A673 (cell line): ENCODE measurements at places on chromosomes 5 and 9. TPM values are rescaled to one million over a fixed set of nuclear protein-coding genes. Genes with fewer than 3 reads are reported as not detected.

RAD50 gene
- total RNA-seq: 43.6 and 45.2 TPM in 2 replicates

PCDHB6 gene
- 7.3 and 9.1 TPM in 2 replicates for total RNA-seq

CCDC180 gene
- total RNA-seq: 0.34 and 0.66 TPM in 2 replicates

CEL gene
- 2.8 and 3.4 TPM in 2 replicates for total RNA-seq

AQP3 gene
- total RNA-seq: 0.37 and 0.43 TPM in 2 replicates

FST gene
- not detected in 2 replicates for total RNA-seq

TAS2R1 gene
- not detected in 2 replicates for total RNA-seq

PAEP gene
- total RNA-seq: not detected in 2 replicates

TXNDC8 gene
- not detected in 2 replicates for total RNA-seq

PRRT1B gene
- total RNA-seq: not detected in 2 replicates

ANGPTL2 gene
- total RNA-seq: 2.5 and 4.4 TPM in 2 replicates
